ENCODE measurements at places on chromosomes 3 and 15. TPM values are rescaled to one million over a fixed set of nuclear protein-coding genes. Genes with fewer than 3 reads are reported as not detected.

GRCh38 chr3:47455806-47456452 lies 19.8 kb downstream of the SCAP start:
- DNase-seq = no peak

GRCh38 chr3:178750639-178751300 lies 214.5 kb downstream of the KCNMB2 start:
- DNase-seq = no peak

- no peak for DNase-seq
Observed at GRCh38 chr15:67556976-67557570, 14.6 kb downstream of the MAP2K5 start.

DNA sequence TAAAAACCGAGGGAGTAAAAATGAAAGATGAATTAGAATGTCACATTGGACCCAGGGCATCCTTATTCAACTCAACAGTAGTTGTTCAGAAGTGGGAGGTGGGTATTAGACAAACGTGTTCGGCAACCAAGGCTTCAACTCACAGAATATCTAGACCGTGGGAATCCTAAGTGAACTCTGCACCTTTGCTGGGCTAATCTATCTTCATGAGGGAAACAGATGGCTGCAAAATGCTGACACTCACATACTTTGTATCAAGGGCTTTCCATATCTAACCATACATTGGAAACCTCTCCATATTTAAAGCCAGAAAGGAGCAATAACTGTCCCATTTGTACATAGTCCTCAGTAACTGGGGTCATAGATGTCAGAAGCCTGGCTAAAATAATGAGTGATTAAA lies 20.9 kb downstream of the PLSCR1 start:
- DNase-seq = no peak

- no peak for DNase-seq
Observed at GRCh38 chr3:126659915-126660886, 5.3 kb upstream of the TXNRD3 start.

- no peak for DNase-seq
Observed at GRCh38 chr3:11736136-11736833, 92.6 kb upstream of the VGLL4 start.

DNA sequence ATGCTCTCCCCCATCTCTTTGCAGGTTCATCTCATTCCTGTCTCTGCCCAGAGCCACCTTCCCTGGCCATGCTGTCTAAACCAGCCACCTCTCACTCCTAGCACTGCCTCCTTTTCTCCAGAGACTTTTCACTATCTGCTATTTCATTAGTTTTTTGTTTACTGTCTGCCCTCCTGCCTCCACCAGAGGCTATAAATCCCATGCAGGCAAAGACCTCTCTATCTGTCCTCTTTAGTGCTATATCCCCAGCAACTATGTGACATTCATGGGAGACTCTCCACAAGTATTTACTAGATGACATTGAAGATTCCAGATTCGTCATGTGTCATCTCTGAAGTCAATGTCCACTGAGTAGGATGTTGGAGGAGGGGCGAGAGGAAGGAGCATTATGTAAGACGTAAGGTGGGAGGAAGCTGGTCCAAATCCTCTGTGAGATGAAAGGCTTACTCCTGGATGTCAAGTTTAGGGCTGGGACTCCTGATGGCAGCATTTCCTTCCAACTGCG lies 3.4 kb upstream of the FAM43A start:
- no peak for DNase-seq

Gene CHL1
- not detected for total RNA-seq

Gene CASR
- 0.03 TPM for total RNA-seq
